ENCODE measurements at places on chromosomes 5 and 9.

DNA sequence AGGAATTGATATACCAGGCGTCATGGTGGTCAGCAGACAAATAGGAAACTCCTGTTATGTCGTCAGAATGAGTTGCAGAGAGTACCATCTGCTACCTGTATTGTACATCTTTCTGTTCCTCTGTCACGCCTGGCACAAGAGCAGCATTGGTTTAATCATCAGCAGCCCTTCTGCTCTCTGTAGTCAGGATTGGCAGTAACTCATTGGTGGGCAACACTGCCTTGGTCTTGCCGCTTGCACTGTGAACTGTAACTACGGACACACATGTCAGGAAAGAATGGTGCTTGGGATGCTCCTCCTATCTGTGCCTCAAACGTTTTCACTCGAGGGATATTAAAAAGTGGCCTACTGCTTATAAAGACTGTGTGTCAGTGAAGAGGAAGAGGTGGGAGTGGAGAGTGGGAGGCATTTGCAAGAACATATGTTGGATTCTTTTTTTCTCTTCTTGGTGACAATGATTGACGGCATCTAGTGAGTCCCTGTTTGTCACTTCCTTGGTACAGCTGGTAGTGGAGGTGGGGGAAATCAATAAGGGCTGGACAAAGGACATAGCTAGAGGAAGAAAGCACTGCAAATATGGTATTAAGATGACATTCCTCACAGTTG, 76.6 kb downstream of the F2RL2 start:
- no peak for DNase-seq

GRCh38 chr9:4842734-4843133, 50.0 kb downstream of the RCL1 start:
- no peak for DNase-seq

- no peak for DNase-seq
These were observed 83.5 kb upstream of the SEMA6A start for GRCh38 chr5:116658141-116658540.

DNA sequence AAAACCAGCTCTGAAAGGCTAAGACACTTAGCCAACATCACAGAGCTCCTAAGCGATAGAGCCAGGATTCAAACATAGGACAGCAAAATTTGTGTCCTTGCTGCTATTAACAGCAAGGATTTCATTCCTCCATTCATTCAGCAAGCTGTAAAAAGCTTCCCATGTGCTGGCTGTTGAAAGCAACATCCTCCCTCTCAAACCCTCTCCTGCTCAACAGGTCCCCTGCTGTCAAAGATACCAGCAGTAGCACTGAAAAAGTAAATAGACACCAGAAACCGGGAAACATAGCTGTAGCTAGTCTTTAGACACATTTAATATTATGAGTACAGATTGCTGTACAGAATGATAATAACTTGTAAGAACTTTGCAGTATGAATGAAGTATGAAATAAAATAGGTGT, 52.6 kb upstream of the ADAMTSL1 start:
- DNase-seq, result no peak

DNA sequence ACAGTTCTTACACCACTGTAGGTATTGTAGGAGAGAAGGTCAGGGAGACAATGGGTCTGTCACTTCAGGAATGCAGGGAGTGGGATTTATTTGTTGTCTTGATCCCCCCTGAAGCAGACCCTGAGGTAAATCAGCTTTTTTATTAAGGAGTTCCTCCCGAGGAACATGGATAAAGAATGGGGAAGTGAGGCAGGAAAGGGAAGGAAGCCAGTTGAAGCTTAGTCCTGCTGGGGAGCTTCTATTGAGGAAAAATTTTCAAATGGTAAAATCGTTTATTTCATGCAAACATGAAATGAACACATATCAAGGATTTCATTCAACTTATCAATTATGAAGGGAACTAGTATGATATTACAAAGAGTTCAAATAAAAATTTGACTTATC, 318.6 kb upstream of the PIK3R1 start:
- DNase-seq, result no peak

GRCh38 chr5:153456354-153456753, 34.1 kb upstream of the GRIA1 start:
- DNase-seq, result no peak

GRCh38 chr5:141611289-141611688, 7.5 kb downstream of the DIAPH1 start:
- no peak for DNase-seq

DNA sequence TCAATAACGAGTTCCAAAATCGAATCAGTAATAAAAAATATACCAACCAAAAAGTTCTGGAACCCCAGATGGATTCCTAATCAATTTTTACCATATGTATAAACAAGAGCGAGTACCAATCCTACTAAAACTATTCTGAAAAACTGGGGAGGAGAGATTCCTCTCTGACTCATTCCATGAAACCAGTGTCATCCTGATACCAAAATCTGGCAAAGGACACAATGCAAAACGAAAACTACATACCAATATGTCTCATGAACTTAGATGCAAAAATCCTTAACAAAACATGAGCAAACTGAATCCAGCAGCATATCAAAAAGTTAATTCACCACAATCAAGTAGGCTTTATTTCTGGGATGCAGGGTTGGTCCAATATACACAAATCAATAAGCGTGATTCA, 30.5 kb upstream of the MACIR start:
- no peak for DNase-seq

DNA sequence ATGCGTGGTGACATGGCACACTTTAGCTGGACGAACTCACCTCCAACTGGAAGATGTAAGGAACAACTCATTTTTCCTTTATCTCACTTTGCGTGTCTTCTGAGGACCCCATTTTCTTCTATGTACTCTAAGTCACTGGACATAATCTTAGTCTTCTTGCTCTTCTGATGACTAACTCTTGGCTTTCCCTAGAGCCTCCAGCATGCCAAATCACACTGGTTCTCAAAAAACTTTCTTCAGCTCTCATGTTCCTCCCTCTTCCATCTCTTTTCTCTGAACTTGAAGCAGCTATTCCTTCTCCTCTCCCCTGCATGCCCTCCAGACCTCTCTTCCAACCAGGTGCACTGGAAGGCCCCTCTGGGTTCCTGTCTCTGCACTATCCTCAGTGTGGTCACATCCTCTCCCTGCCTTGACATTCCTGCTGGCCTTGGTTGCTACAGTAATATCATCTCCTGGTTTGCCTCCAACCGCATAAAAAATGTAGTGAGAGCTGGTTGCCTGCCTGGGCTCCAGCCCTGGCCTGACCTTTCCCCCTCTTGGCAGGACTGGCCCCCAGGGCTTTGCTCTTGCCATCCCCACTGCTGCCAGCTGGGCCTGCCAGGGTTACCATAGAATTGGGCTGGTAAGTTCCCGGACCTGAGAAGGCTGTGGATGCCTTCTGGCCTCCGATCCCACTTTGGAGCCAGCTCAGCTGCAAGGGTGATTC, 44.8 kb upstream of the BNC2 start:
- no peak for DNase-seq

GRCh38 chr5:88203981-88204750, 64.5 kb downstream of the TMEM161B start:
- DNase-seq, result peak; percentile 74

DNA sequence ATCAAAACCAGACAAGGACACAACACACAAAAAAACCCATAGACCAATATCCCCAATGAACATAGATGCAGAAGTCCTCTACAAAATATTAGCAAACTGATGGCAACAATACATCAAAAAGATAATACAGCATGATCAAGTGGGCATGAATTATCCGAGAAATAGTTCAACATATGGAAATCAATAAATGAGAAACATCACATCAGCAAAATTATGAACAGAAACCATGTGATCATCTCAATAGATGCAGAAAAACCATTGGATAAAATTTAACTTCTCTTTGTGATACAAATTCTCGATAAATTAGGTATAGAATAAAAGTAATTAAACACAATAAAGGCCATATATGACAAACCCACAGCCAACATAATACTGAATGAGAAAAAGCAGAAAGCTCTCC, 69.6 kb downstream of the C9 start:
- no peak for DNase-seq

DNA sequence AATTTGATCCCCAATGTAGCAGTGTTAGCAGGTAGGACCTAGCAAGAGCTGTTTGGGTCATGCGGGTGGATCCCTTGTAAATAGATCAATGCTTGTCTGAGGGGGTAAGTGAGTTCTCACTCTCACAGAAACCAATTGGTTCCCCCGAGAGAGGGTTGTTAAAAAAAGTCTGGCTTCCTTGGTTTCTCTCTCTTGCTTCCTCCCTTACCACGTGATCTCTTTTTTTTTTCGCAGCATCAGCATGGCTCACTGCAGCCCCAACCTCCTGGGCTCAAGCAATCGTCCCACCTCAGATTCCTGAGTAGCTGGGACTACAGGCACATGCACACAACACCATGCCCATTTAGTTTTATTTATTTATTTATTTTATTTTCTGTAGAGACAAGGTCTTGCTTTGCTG, 26.4 kb downstream of the RAPGEF6 start:
- no peak for DNase-seq

DNA sequence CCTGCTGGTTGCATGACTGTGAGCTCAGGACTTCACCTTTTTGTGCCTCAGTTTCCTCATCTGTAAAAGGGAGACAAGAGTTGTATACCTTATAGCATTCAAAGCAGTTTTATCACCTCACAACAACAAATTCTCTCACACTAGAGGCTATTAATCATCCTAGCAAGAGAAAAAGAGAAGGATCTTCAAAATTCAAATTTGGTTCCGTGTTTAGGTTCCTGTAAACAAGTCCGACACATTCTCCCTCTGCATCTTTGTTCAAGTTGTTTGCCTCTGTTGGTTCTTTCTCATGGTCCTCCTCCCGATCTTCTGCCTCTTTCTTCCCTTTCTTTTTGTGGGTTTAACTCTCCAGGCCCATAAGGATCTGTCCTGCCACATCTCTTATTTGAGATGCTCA, 218.0 kb downstream of the PIK3R1 start:
- no peak for DNase-seq

GRCh38 chr5:82045554-82046275, 73.9 kb downstream of the ATG10 start:
- no peak for DNase-seq

DNA sequence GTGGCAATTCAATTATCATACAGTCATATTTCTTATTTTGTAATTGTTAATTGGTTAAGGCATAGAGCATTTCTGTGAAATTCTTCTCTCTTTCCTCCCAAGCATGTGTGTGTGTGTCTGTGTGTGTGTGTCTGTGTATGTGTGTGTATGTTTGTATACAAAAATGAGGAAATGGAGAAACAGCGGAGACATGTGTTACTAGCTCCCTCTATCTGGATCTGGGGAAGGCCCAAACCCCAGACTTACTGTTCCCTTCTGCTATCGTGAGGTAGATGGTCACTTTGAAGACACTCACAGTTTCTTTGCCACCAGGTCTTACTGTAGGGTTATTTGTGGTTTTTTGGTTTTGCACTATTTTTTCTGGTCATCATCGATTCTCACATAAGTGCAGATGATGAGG, 11.4 kb upstream of the C5orf63 start:
- no peak for DNase-seq

GRCh38 chr9:12815888-12816287, 41.1 kb downstream of the LURAP1L start:
- DNase-seq, result no peak

DNA sequence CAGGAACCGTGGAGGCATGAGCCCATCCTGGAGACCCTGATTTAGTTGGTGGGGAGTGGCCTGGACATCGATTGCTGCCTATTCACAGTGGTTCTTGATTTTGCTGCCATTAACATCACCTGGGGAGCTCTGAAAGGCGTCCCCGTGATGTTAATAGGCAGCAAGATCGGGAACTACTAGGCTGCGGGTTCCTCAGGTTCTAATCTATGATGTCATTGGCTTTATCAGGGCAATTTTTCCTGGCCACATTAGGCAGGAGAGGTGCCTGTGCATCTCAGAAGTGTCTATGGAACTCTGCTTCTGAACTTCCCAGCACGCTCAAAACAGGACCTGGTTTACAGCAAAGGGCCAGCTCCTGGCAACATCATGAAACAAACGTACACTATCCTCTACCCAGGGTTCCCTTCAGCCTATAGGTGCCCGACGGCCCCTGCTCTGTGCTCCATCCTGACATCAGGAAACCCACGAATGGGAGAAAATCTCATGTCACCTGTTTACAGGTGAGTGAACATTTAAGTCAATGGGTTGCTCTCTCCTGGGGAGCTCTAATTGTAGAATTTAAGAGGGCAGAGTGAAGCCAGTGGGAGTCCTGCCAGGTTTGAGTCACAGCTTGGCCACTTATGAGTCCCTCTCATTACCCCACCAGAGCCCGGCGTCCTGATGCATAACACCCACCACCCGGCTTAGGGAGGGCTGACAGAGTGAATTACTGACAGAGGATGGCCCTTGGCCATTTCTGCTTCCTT, 49.4 kb downstream of the ROPN1L start:
- no peak for DNase-seq

DNA sequence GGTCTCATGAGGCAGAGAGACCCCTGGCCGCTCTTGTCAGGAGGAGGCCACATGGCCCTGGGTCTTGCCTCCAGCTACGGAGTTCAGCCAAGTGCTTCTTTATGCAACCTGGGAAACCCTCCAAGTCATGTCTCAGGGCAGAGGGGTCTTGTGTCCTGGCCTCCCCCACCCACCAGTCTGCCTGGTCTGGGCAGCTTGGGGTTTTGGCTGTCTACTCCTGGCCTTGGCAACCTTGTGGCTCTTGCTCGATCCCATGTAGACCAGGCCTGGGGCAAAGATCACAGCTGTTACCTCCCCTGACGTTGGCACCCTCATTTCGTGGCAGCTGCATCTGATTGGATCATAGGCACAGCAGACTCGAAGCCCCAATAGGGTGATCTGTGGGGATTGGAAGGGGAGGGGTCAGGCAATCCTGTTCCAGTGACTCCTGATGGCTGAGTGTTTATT, 28.4 kb downstream of the JADE2 start:
- DNase-seq, result no peak

DNA sequence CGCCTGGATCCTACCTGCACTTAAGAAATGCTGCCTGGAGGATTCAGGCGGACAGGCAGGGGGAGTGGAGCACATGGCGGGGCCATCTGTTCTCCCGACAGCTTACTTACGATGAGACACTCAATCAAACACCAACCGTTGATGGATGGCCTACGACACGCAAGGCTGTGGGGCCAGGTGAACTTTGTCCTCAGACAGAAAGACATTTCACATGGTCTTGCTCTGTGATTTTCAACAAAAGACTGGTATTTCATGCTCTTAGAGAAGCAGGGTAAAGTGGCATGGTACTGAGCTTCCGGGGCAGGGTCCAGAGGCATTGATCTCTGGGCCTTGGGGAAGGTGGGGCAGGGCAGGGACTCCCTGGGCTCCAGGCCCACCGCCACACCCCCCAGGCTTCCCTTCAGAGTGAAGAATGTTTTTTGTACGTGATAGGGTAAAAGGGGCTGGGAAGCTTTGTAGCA, 9.1 kb upstream of the OLFM1 start:
- DNase-seq, result no peak
